PC-3 (cell line): ENCODE measurements at places on chromosomes 4 and X. TPM values are rescaled to one million over a fixed set of nuclear protein-coding genes. Genes with fewer than 3 reads are reported as not detected.

Gene WNK3
- total RNA-seq: 0.06 and 0.33 TPM in 2 replicates

Gene MAGEC2
- not detected in 2 replicates for total RNA-seq

Gene RNF175
- total RNA-seq: not detected in 2 replicates

Gene PRDX4
- 249 and 276 TPM in 2 replicates for total RNA-seq

Gene ADRA2C
- total RNA-seq: 0.52 TPM in 1 of 2 replicates, not detected in the other

Gene TCEAL3
- total RNA-seq: 18.3 and 21.1 TPM in 2 replicates

Gene SPIN4
- total RNA-seq: 9.0 and 12.1 TPM in 2 replicates

Gene GIMD1
- total RNA-seq: 0.22 TPM in 1 of 2 replicates, not detected in the other

Gene AGA
- total RNA-seq: 21.5 and 42.1 TPM in 2 replicates

Gene CT45A1
- not detected in 2 replicates for total RNA-seq

Gene DCX
- total RNA-seq: not detected in 2 replicates

Gene TRIM75
- total RNA-seq: not detected in 2 replicates

Gene ZDHHC15
- not detected in 2 replicates for total RNA-seq

Gene SPON2
- 0.80 and 1.0 TPM in 2 replicates for total RNA-seq
